ENCODE measurements at places on chromosomes 12 and 14. TPM values are rescaled to one million over a fixed set of nuclear protein-coding genes. Genes with fewer than 3 reads are reported as not detected.

GRCh38 chr14:99040052-99040451 lies 231.9 kb downstream of the BCL11B start:
- no peak overlapping the region for H3K27ac ChIP-seq
- no peaks in the 10 kb centered on the region for H3K36me3 ChIP-seq
- no peak overlapping the region for H3K4me3 ChIP-seq
- DNase-seq: no peak
- peaks cover 3% of the 10 kb centered on the region for H3K27me3 ChIP-seq

- H3K36me3 ChIP-seq: no peaks in the 10 kb centered on the region
- H3K4me1 ChIP-seq: no peaks in the 10 kb centered on the region
- no peaks in the 10 kb centered on the region for H3K27me3 ChIP-seq
- no peak for DNase-seq
- no peak overlapping the region for H3K4me3 ChIP-seq
- H3K27ac ChIP-seq: no peak overlapping the region
Observed at GRCh38 chr12:84641940-84642545, 270.6 kb downstream of the SLC6A15 start.

GRCh38 chr14:27608377-27608776 lies 1010.5 kb upstream of the NOVA1 start:
- H3K36me3 ChIP-seq: no peaks in the 10 kb centered on the region
- H3K4me1 ChIP-seq: no peaks in the 10 kb centered on the region
- H3K4me3 ChIP-seq: no peak overlapping the region
- H3K27ac ChIP-seq: no peak overlapping the region
- no peaks in the 10 kb centered on the region for H3K27me3 ChIP-seq
- no peak for DNase-seq

DNA sequence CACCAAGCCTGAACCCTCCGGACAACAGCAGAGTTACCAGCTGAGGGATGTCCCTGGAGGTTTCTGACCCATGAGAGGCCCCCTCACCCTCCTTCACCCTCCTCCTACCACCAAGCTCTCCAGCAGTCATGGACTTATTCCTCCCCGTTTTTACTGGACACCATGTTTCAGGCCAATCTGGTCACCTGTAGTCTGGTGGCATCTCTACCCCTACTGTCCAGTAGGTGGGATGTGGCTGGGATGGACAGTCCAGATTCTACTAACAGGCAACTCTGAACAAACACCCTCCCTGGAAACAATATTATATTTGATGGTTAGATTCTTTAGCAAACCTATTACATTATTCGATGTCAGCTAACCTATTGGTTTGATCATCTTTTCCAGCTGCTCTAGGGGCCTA lies 83.2 kb downstream of the SLC38A1 start:
- DNase-seq: no peak
- H3K27me3 ChIP-seq: no peaks in the 10 kb centered on the region
- H3K36me3 ChIP-seq: peaks cover 6% of the 10 kb centered on the region
- peaks cover 22% of the 10 kb centered on the region for H3K4me1 ChIP-seq
- H3K4me3 ChIP-seq: no peak overlapping the region

Gene MAP1LC3B2
- total RNA-seq: 1.2 TPM

DNA sequence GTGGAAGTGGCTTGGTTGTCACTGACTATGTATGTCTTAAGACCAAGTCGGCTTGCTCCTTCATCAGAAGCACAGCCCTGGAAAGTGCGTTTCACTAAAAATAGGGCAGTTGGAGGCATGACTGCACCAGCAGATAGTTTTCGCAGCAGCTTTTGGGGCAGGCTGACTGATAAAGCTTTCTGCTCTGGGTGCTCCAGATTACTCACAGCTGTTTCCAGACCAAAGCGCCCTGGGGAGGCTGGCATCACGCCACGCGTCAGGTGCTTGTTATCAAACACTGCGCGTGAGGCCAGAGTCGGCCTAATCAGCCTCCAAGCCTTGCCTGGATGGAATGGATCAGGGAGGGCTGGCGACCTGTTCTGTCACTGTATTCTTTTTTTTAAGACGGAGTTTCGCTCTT lies 13.3 kb upstream of the LRRC10 start:
- H3K4me1 ChIP-seq: no peaks in the 10 kb centered on the region
- peaks cover 22% of the 10 kb centered on the region for H3K27me3 ChIP-seq
- no peak overlapping the region for H3K27ac ChIP-seq
- no peaks in the 10 kb centered on the region for H3K36me3 ChIP-seq
- no peak overlapping the region for H3K4me3 ChIP-seq

- no peaks in the 10 kb centered on the region for H3K36me3 ChIP-seq
- no peak for DNase-seq
- H3K4me3 ChIP-seq: no peak overlapping the region
- no peaks in the 10 kb centered on the region for H3K4me1 ChIP-seq
Observed at GRCh38 chr14:34684578-34684977, 29.8 kb downstream of the CFL2 start.

DNA sequence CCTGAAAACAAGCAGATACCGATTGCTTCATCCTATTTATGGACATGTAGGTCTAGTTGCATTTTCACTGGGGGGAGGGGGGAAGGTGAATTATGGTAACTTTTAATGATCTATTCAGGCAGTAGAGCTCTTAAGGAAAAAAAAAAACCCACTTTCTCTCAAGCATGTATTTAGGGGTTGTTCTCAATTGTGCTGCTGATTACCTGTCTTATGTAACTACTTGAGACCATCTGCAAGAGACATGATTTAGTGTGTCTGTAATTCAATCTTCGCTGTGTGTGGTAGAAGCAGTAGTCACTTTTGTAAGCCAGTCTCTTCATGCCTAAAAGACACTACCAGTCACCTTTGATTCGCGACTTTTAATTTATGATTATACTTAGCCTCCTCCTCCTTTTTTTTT lies 8.9 kb downstream of the CALM1 start:
- peaks cover 54% of the 10 kb centered on the region for H3K4me1 ChIP-seq
- peak overlapping the region; percentile 96 for H3K27ac ChIP-seq
- no peak overlapping the region for H3K4me3 ChIP-seq
- H3K36me3 ChIP-seq: peaks cover 59% of the 10 kb centered on the region
- H3K27me3 ChIP-seq: no peaks in the 10 kb centered on the region

DNA sequence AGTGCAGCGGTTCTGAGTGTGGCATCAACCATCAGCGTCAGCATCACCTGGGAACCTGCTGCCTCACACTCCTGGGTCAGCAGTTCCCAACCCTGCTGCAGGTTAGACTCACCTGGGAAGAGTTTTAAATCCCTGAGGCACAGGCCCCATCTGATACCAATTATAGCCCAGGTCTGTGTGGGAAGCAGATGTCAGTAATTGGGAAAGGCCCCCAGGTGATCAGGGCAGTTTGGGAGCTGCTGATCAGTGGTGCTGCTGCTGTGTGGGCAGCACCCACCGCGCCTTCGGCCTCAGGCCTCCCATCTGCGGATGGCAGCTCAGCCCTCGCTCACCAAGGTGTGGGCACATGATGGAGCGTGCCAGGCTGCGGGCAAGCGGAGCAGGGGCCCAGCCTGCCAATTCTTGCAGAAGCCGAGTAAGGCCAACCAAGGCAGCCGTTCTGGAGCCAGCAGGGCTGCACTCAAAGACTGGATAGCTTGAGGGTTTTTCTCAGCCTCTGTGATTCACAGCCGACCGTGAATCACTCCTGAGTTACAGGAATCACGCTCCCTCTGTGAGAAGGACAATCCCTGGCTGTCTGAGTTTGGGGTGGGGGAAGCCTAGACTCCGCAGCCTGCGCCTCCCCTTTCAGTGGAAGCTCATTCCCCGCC lies 155.6 kb upstream of the SFSWAP start:
- H3K4me3 ChIP-seq: no peak overlapping the region
- H3K27ac ChIP-seq: no peak overlapping the region
- H3K36me3 ChIP-seq: no peaks in the 10 kb centered on the region
- no peaks in the 10 kb centered on the region for H3K27me3 ChIP-seq

DNA sequence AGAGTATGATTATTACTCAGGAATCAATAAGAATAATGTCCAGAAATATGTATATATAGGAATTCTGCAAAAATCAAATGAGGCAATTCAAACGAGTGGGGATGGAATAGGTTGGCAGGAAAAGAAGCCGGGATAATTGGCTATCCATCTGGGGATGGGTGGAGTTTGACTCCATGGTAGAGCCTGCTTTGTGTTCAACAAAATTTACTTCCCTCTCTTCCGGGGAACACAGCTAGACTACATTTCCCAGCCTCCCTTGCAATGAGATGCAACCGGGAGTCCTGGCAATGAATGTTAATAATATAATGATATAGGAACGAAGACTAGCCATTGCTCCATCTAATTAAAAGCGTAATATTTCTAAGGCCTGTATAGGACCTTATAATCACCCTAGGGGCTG lies 146.6 kb downstream of the EFCAB11 start:
- H3K4me1 ChIP-seq: no peaks in the 10 kb centered on the region
- no peak overlapping the region for H3K4me3 ChIP-seq
- H3K27ac ChIP-seq: no peak overlapping the region
- no peak for DNase-seq

- peak overlapping the region; percentile 99 for H3K4me3 ChIP-seq
- peaks cover 21% of the 10 kb centered on the region for H3K36me3 ChIP-seq
- peaks cover 46% of the 10 kb centered on the region for H3K4me1 ChIP-seq
- peak; percentile 96 for DNase-seq
Observed at GRCh38 chr14:49633640-49634546, 1.2 kb downstream of the DNAAF2 start.

DNA sequence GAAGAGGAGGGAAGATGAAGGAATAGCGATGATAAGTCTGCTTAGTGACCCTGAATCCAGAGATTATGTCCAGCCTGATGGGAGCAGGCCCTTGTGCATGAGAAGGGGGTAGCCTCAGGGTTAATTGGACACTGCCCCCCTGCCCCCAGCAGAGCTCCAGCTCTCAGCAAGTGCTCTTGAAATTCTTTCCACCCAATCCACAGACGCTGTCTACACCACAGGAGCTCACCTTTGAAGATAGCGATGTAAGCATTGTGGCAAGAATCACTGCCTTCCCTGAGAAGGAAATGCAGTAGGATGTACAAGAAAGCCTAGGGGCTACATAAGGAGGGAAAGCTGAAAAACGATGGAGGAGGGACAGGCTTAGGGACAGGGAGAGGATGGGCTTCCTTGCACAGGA lies 39.4 kb downstream of the CRACR2A start:
- no peak overlapping the region for H3K4me3 ChIP-seq
- peaks cover 46% of the 10 kb centered on the region for H3K4me1 ChIP-seq
- H3K27ac ChIP-seq: no peak overlapping the region
- DNase-seq: no peak
- H3K36me3 ChIP-seq: peaks cover 32% of the 10 kb centered on the region

- no peak for DNase-seq
- H3K4me3 ChIP-seq: no peak overlapping the region
- peaks cover 7% of the 10 kb centered on the region for H3K36me3 ChIP-seq
Observed at GRCh38 chr12:103422328-103422727, 73.4 kb downstream of the C12orf42 start.

DNA sequence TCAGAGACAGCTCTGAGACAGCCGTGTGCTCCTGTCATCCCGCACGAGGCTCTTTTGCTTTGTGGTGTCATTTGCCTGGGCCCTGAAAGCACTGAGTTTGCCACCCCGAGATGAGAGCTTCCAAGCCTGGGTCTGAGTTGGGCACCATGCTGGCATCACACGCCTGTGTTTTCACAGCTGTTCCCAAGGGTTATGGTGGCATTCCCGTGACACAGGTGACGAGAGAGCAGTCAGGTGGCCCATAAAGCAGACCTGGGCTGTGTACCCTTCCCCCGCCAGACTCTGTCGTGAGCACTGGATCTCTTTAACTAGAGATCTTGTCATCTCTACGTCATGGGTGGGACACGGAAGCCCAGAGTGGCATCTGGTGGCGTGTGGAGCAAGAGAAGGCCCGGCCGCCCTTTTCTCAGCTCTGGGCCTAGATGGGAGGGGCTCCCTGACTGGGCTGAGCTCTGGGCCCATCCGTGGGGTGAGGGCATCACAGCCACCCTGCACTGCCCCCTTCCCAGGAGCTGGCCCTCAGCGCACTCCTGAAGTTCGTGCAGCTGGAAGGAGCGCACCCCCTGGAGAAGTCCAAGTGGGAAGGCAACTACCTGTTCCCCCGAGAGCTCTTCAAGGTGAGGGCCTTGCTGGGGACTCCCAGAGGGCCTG lies 2.6 kb downstream of the NOC4L start:
- H3K4me3 ChIP-seq: peak overlapping the region; percentile 86
- DNase-seq: no peak
- H3K4me1 ChIP-seq: peaks cover 24% of the 10 kb centered on the region
- no peaks in the 10 kb centered on the region for H3K27me3 ChIP-seq
- no peaks in the 10 kb centered on the region for H3K36me3 ChIP-seq

Measured in natural killer cell treated with Interleukin-12 subunit alpha and Interleukin-12 subunit beta and Interleukin-15 and Interleukin-18, amount 100 ng/mL, for 72 hours (primary cell).